ENCODE measurements at places on chromosomes 13 and 19.

- no peak for DNase-seq
Measured at GRCh38 chr13:98050041-98050466, 92.8 kb upstream of the FARP1 start.

DNA sequence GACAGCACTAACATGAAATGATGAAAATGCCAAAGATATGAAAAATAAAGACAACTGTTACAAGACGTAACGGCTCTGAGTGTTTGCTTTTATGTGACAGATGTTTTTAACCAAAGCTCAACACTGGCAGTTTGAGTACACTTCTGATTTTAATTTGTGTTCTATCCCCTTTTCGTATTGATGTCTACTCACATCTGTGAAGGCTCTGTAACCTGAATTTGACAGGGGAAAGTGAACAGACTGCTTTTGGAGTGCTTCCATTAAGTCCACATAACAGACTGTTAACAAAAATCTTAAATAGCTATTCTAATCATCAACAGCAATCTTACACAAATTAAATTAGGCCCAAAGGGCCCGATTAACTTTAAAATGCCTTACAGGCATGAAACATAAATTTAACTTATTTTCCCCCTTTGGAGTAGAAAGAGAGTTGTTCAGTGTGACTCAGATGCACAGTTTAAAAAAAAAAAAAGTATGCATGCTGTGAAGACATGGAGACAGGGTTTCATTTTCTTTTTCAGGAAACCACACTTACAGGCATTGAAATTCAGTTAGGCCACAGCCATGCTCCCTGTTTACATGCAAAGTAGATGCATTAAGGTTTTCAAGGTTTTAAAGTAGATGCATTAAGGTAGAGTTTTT, 16.3 kb upstream of the RNASEH2B start:
- no peak for DNase-seq

DNA sequence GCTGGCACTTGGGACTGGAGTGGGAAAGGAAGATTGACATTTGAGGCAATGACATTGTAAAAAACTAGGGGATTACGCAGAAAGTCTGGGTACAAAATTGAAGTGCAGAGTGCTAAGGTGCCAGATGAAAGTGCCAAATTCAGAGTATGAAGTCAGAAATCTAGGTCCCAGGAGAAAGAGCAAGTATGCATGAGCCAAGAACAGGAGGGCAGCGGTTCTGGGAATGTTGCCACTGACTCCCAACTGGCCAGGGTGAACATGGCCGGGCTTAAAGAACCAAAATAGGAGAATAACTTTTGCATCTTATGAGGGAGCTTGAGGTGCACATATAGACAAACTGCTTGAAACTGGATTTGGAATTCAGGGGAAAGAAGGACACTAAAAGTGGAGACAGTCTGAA, 495.8 kb upstream of the KLF12 start:
- no peak for DNase-seq

- DNase-seq: no peak
Measured at GRCh38 chr19:53945441-53945840, 17.3 kb upstream of the CACNG8 start.

- no peak for DNase-seq
Measured at GRCh38 chr19:55689411-55690108, 14.5 kb downstream of the EPN1 start.

GRCh38 chr19:40691421-40692211, 1.2 kb upstream of the NUMBL start:
- peak; percentile 35 for DNase-seq

- DNase-seq: no peak
Measured at GRCh38 chr13:31208559-31209122, 8.9 kb downstream of the B3GLCT start.

- peak; percentile 52 for DNase-seq
Measured at GRCh38 chr19:14118165-14119051, 846 bp upstream of the PRKACA start.

- no peak for DNase-seq
Measured at GRCh38 chr19:718991-719512, 10.3 kb downstream of the PALM start.

DNA sequence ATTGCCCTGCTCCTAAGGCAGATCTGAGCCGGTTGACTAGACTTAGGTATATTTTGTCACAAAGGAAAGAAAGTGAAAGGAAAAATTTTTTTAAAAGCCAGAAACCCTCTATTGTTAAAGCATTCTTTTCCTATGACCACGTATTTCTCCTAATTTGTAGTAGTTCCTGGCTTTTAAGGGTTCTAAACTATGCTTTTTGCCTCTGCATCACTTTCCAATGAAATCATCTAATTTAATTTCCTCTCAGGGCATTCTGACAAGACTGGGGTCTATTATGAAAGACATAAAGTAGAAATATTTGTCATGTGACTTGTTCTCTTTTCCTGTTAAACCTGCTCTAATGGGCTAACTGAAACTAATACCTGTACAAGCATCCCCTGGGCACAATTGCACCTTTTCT, 233.0 kb upstream of the PRR20A start:
- DNase-seq: no peak

DNA sequence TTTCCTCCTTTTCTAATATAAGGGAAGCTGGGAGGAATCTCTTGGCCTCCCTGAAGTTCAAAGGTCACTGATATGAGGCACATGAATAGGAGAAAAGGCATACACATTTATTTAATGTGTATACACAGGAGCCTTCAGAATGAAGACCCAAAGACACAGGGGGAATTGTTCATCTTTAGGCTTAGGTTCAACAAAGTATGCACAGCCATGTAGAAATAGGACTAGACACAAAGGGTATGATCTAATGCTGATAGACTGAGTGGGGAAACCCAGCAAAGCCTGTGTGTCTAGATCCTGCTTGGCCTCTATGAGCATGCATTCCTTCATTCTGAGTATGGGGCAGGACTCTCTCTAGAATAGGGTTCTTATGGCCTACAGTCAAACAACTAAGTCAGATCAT, 177.1 kb upstream of the RFC3 start:
- DNase-seq: no peak

DNA sequence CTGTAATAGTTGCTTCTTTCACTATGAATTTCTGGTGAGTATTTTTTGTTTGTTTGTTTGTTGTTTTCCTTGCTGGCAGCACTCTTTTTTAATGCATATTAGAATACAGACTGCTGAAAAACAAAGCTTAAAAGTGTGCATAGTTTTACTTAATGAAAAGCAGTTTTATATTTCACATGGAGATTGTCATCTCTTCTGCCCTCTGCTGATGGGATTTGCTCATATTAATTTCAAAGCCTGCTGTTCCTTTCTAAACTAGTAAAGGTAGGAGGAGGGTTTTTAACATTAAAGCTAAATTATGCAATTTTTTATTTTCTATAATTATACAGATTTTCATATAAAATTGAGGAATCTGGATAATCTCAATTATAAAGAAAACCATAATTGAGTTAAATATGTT, 692.6 kb upstream of the SLITRK1 start:
- no peak for DNase-seq

DNA sequence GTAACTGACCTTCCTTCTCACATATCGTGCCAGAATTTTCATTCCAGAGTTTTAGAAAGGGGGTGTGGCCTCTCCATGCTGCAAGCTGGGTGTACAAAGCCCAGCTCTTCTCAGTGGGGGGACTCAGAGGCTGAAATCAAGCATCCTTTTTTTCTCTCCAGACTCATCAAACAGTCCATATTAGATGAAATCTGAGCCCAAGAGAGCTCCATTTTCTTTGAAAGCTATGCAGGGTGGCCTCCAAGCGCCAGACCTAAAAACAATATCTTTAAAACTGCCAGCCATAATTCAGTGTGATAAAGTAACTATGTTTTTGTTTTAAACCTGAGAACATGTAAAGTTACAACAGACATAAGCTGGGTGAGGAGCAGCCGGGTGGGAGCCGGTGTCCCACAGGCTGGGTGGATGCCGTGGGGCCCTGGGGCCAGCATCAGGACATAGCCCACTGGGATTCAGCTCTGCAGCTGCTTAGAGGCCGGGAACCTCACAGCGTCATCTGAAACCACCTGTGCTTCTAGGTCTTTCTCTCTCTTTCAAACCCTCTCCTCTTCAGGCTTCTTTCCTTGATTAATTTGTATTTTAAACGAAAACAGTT, 249.2 kb downstream of the ZNF536 start:
- DNase-seq: no peak

GRCh38 chr19:45769821-45770191, 754 bp upstream of the SIX5 start:
- DNase-seq: peak; percentile 62

DNA sequence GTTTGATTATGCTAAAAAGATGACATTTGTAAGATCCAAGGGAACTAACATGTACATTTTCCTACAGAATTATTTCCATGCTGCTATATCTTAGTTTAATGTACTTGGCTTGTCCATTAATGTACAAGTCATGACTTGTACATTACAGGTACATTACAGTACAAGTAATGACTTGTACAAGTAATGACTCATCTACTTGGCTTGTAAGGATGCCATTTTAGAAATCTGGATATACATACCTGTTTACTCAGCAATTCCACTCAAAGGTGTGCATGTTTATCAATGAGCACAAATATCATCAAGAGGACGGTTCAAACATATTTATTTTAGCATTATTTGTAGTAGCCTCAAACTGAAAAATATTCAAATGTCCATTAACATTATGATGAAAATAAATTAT, 87.0 kb upstream of the TRPC4 start:
- no peak for DNase-seq
